A549 treated with Hydrocortisone at 1 μM for 4 hours (cell line): ENCODE measurements at places on chromosomes 16 and 17. TPM values are rescaled to one million over a fixed set of nuclear protein-coding genes. Genes with fewer than 3 reads are reported as not detected.

The GID4 gene
- total RNA-seq, result 8.3 to 11.3 TPM (median 10.5 TPM) in 5 replicates

The CD300LG gene
- total RNA-seq, result not detected in 5 replicates

The KRTAP9-4 gene
- total RNA-seq, result not detected in 5 replicates

The TMEM204 gene
- 0.07 to 0.23 TPM (median 0.12 TPM) in 3 of 5 replicates, not detected in the others for total RNA-seq

The CTRB1 gene
- not detected in 5 replicates for total RNA-seq

The TMEM219 gene
- total RNA-seq, result 83.5 to 102 TPM (median 96.1 TPM) in 5 replicates

The MT1H gene
- not detected in 5 replicates for total RNA-seq

The CCL2 gene
- total RNA-seq, result 6.8 to 8.5 TPM (median 8.1 TPM) in 5 replicates

The CIITA gene
- total RNA-seq, result 0.03 to 0.15 TPM (median 0.13 TPM) in 5 replicates

The PEX12 gene
- 8.2 to 9.8 TPM (median 9.0 TPM) in 5 replicates for total RNA-seq

The OR3A2 gene
- not detected in 5 replicates for total RNA-seq

The ITGAL gene
- 0.03 to 0.18 TPM (median 0.09 TPM) in 5 replicates for total RNA-seq

The SCGB1C2 gene
- total RNA-seq, result not detected in 5 replicates

The USP43 gene
- total RNA-seq, result 3.4 to 4.5 TPM (median 4.0 TPM) in 5 replicates
